ENCODE measurements at places on chromosomes 6 and 20.
A peak's percentile ranks its signal among the peaks of the same experiment; 100 is the strongest.

- no peak for DNase-seq
Observed at GRCh38 chr20:20395903-20396568, 28.1 kb downstream of the INSM1 start.

DNA sequence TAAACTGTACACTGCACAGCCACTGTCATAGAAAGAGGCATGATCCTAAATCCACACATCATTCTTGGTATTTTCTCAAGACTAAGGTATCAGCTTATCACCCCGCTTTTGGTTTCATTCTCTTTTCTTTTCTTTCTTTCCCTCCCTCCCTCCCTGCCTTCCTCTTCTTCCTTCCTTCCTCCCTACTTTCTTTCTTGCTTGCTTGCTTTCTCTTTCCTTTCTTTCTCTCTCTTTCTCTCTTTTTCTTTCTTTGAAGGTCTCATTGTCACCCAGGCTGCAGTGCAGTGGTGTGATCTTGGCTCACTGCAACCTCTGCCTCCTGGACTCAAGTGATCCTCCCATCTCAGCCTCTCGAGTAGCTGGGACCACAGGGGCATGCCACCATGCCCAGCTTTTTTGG is 81.1 kb downstream of the MAP7 start:
- DNase-seq, result no peak

DNA sequence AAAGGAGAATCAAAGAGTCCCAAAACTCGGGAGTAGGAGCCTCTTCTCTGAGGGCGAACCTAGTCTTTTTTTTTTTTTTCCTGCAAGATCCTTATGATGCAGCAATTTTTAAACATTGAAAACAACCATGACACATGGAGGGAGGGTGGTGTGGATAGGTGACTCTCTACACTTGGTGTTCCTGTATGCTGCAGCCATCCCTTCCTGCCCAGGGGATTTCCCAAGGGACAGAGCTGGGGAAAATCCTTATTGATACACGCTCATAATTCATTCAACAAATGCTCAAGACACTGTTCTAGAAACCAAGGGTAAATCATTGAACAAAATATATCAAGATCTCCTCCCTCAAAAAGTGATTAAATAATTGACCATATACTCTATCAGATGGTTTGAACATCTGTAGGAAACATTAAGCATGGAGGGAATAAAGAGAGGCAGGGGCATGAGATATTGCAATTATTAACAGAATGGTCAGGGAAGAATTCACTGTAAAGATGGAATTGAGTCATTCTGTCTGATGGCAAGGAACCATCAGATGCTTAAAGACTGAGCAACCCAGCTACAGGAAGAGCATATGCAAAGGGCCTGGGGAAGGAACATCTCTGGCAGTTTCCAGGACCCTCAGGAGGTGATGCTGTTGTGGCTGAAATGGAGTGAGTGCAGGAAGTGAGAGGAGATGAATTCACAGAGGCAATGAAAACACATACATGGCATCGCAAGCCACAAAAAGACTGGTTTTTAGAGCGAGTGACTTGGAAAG is 13.4 kb upstream of the BTN3A3 start:
- no peak for DNase-seq

DNA sequence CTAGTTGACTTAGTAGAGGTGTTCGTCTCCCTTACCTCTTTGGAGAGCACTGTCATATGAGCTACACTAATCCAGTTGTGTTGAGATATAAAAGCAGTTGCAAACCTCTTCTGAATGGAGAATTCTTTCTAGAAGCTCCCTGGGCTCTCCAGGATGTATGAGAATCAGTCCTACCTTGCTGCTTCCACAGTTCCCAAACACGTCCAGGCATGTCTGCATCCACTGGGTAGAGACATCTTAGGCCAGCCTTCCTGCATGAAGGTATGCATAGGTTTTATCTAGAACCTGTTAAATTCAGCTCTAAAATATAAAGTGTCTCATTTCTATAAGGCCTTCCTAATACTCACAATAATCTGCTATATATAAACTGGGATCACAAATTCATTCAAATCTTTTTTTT is 297.7 kb downstream of the CDC5L start:
- no peak for DNase-seq

DNA sequence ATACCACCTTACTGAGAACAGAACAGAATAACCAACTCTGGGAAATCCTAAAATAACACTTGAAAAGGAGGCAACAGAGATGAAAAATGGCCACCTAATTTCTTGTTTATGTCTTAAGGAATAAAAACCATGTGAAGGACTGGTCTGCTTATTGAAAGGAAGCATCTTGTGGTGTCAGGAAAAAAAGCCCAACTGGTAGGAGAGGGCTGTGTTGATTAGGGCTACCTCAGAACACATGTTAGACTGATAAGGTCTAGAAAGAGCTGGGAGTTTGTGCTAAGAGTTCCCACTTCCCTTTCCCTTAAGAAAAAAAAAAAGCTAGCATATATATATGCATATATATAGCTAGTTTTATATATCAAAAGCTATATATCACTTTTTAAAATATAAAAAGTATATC is 425.3 kb upstream of the BTBD3 start:
- DNase-seq, result no peak

- no peak for DNase-seq
Observed at GRCh38 chr20:16942756-16943155, 194.6 kb downstream of the OTOR start.

- no peak for DNase-seq
Observed at GRCh38 chr6:51675020-51675921, 412.1 kb downstream of the PKHD1 start.

- no peak for DNase-seq
Observed at GRCh38 chr6:10331334-10331968, 83.4 kb downstream of the TFAP2A start.

DNA sequence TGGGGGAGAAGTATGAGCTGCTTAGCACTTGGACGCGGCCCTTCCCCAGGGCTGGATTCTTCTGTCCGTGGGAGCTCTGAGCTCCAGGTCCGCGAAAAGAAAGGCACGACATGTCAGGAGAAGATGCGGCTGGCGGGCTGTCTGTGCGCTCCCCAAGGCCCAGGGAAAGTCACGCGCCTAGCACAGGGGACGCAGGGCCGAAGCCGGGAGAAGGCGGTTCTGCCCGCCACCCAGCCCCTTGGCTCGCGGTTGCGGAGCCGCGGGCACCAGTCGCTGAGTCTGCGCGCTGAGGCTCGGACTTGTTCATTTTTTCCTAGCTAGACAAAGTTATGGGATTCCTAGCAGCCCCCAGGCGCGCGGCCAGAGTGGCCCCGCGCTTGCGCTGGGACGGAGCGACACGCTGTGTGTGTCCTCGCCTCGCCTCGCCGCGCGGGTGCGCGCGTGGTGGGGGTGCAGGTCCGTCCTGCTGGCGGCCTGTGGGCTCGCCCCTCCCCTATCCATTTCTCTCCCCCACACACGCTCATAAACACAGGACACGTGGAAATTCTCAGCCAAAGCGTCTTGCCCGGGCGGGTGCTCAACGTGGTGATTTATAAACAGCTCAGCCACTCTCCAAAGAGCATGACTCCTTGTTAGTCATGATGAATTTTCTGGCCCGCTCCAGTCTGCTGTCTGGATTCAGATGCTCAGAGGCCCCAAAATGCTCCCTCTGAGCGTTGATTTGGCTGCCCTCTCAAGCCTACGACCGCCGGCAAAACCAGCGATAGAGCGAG is 1.9 kb upstream of the POU3F2 start:
- peak; percentile 13 for DNase-seq

DNA sequence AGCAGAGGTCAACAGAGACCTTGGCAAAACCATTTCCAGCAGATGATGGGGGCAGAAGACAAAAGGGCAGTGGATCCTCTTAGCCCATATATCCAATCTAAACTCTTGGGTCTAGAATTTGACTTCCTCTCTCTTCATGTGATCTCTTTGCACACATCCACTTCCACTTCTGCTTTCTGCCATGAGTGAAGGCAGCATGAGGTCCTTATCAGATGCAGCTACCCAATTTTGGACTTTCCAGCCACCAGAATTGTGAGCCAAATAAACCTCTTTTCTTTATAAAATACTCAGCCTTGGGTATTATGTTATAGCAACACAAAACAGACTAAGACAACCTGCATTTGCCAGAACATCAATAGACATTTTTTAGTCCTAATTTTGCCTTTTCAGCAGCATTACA is 191.6 kb downstream of the ADAT2 start:
- no peak for DNase-seq

DNA sequence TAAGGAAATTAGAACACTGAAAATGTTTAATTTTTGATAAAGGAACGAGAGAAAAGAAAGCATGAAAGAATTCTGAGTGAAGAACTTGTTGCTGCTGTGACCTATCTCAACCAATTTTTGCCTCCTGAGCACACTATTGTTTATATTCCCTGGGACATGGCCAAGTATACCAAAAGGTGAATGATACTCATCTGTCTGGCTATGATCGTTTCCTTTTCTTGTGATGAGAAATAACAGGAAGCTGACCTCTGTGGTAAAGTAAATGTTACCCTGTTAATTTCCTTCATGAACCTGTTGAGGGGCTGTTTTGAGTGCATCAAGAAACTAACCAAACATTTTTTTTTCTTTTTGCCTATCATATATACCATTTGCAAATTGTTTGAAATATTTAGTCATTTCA is 69.1 kb downstream of the FIG4 start:
- DNase-seq, result no peak

GRCh38 chr6:15044146-15044882 is 201.6 kb upstream of the JARID2 start:
- no peak for DNase-seq

Data from fibroblast of the conjunctiva (primary cell).